ENCODE measurements at places on chromosomes 1 and 21.

DNA sequence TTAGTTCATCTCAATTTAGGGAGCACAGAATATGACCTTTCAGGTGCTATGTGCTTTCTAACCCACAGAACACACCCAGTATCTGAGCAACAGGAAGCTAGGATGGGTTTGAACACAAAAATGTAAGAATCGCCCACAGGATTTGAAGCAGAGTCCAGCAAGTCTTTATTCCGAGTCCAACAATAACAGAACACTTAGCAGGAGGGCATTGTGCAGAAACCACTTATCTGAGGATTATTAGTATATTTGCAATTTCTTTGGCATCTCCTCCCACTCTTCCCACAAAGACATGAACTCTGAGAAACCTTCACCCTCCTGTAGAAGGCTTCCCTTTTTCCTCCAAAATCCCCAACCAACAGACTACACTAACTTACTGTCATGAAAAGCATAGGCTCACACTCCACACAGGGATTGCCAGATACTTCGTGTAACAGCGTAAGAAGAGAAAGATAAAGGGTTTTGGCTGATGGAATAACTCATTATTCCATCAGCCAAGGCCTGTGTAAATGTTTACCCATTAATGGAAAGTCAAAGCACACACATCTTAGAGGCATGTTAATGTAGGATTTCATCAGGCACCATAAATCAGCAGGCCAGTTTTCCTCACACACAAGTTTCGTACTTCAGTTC lies 16.1 kb downstream of the SIPA1L2 start:
- peak; percentile 74 for DNase-seq

- DNase-seq = peak; percentile 49
Measured at GRCh38 chr1:214466403-214467077, 84.9 kb downstream of the PTPN14 start.

DNA sequence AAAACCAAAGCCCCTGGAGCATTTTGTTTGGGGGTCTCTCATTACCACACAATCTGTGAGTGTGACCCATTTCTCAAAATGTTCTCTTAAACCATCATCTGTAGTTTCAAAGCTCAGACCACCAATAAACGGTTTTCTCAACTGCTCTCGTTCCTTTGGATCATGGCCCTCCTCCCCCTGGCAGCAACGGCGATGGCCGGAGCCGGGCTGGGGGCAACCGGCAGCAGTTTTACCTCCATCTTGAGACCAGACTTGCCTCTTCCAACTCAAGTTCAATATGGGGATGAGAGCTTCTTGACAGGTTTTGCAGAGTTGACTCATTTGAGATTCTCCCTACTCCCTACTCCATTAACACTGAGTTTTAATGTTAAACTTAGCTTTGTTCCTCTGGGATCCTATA lies 29.7 kb downstream of the LRRC42 start:
- DNase-seq = no peak

- DNase-seq = no peak
Measured at GRCh38 chr1:162662013-162662412, 29.7 kb downstream of the DDR2 start.

DNA sequence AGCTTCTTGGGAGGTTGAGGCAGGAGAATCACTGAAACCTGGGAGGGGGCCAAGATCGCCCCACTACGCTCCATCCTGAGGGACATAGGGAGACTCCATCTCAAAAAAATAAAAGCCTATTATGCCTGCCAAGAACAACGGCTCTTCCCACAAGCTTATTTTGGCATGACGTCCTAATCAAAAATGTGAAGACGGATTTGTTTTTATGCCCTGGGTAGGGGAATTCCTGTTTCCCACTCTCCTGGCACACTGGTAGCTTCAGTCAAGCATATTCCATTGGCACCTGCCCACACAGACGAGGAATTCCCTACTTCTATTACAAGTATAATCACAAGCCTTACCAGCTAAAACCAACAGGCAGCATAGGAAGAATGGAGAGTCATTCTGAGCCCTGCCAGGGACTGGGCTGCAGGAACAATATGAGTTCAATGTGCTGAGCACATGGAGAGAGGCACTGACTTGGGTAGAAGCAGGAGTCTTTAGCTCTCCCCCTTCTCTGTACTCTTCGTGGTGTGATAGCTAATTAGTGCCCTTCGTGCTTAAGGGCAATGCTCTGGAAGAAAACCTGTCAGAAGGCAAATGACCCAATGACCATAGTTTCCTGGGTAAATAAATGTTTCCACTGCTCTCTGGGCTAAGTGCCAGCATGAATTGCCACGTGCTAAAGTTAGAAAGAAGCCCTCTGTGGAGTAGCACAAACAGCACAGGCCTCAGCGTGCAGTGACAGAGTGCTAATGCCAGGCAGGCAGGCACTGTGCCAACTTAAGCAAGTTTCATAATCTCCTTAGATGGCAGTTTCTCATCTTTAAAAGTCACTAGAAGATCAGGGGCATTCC lies 16.8 kb downstream of the TNFSF4 start:
- DNase-seq = peak; percentile 96

DNA sequence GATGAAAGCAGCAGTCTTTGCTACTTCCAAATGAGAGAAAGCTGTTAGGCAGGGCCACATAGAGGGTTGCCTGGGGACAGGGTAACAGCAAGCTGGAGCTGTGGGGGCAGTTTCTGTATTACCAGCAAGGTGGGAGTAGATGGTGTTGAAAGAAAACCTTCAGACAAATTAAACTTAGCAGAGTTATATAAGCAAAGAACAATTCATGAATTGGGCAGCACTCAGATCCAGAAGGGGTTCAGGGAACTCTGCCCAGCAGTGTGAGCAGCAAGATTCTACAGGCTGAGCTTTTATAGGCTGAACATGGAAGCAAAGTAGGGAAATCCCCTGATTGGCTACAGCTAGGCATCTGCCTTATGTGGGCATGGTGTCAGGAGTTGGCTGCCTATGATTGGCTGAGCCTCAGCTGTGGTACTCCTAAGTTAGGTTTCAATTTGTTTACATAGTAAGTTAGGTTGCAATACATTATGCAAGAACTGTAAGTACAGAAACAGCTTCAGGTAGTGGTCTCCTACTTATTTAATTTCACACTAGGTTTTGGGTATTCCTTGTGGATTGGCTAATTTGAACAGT lies 64.1 kb upstream of the TMPRSS2 start:
- no peak for DNase-seq

DNA sequence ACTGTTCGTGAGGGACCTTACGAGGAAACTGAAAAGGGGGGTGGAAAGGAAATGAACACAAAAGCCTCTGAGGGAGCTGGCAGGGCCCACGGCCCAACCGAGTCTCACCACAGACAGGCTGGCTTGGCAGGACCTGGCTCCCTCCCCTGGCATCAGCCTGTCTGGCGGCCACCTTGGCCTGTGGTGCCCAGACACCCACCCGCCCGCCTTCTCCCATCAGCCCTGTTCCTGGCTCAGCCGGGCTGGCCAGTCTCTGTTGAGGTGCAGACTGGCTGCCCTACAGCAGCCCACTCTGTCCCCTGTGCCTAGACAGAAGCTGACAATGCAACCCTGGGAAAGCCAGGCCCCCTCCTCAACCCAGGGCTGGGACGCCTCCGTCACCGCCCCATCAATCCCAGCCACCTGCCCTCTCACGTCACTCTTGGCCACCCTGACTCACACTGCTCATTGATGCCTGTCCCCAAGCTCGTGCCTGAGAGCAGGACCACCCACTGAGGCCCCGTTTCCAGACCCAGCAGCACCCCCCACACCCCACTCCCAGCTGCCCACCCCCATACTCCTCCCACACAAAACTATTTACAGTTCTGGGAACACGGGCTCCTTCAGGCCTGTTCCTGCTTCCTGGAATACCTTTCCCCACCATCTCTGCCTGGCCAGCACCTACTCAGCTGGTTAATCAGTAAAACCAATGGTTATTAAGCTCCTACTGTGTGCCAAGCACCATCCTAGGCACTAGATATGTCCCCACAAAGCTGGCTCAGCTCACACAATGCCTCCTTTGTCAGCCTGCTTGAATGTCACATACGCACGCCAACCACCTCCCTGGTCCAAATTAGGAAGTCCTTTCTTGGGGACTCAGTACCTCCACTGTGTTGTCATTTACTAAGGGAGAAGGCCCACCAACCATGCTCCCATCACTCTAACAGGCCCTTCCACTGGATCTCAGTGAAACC lies 22.7 kb downstream of the SDC3 start:
- DNase-seq = no peak

- no peak for DNase-seq
Measured at GRCh38 chr21:32940079-32941014, 85.4 kb upstream of the OLIG2 start.

GRCh38 chr21:42594616-42595282 lies 58.7 kb upstream of the PDE9A start:
- DNase-seq = no peak

DNA sequence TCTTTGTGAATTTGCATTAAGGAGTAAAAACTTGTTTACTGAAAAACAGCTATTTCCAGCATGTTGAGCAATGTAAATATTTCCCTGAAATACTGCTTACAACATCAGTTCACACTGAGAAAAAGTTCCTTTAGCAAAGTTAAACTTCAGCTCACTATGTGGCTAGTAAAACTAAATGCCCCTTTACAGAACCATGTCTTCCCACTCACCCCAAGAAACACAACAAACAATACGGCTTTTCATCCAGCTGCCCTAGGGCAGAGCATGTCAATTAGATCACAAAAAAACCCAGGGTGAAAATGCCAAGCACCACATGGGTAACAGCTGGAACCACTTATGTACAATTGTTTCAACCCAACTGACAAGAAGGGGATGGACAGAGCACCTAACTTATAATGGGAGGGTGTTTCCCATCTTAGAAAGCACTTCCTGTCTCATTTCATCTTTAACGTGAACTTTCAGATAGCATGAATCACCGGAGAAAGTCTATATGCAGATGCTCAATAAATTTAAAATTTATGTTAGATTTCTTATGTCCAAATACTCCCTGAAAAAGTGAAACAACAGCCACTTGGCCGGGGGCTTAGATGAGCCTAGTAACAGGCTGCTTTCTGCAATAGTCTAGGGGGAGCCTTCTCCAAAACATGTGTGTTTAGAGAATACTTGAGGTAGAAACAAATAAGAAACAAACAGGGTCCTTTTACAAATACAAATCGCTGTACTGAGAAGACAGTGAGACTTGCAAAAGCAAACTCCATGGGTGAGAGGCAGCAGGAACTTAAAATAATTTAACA lies 6.6 kb downstream of the NID1 start:
- no peak for DNase-seq

GRCh38 chr1:18200136-18200717 lies 92.6 kb downstream of the IGSF21 start:
- no peak for DNase-seq

GRCh38 chr1:42953182-42954180 lies 5.2 kb downstream of the SLC2A1 start:
- no peak for DNase-seq

GRCh38 chr1:191709215-191709614 lies 449.0 kb upstream of the RGS18 start:
- no peak for DNase-seq

DNA sequence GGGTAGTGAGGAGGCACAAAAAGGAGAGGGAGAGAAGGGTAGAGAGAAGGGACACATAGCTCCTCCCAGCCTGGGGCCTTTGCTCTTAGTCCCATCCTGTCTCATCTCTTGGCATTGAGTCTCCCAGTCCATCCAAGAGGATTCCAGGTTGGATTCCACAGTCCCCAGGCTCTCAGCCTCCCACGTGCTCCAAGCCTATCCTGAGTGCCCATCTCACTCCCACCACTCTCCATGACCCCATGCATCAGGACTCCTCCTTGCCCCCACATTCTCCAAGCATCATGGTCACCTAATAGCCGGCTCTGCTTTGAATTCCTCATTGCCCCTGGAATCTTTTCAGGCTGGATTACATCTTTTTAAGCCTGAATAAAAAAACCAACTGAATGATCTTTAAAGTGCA lies 87.9 kb downstream of the DSCAM start:
- DNase-seq = no peak

GRCh38 chr1:200184196-200184595 lies 156.7 kb downstream of the NR5A2 start:
- DNase-seq = peak; percentile 80
